ENCODE measurements at places on chromosomes 3 and 15.
A peak's percentile ranks its signal among the peaks of the same experiment; 100 is the strongest.

- DNase-seq: no peak
Measured at GRCh38 chr3:87272718-87273341, 3.6 kb downstream of the POU1F1 start.

GRCh38 chr3:153042088-153042487, 119.9 kb upstream of the RAP2B start:
- DNase-seq: no peak

DNA sequence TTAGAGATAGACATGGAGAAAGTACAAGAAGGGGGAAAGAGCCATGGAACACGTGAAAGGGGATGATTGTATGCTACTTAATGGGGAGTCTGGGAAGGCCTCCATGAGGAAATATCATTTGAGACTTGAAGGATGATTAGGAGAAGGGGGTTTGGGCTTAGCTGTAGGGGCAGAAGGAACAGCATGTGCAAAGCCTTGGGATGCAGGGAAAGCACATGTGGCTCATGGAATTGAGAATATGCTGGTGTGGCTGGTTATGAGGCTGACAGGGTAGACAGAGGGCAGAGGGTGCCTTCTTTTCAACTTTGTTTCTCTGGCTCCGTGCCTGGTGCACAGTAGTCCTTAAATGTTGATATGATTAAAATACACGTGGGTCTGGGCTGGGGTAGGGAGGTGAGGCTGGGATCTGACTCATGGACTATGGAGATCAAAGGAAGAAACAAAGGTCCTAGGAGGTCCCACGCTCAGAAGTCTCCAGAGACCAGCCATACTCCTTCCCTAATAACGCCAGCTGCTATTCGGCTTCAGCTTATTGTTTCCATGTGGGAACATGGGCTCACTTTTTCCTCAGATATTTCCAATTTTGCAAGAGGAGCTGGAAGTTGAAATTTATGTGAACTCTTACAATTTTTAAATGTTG, 1.1 kb downstream of the GTF2E1 start:
- no peak for DNase-seq

GRCh38 chr3:49422379-49423248, at the start of gene AMT:
Gene AMT, minus strand, starts transcription at chr3:49422473. Its CDS starts 23 bp downstream, at chr3:49422450.
- DNase-seq: no peak

GRCh38 chr3:151346292-151346691, 16.9 kb upstream of the P2RY13 start:
- DNase-seq: no peak

- DNase-seq: no peak
Measured at GRCh38 chr3:7439101-7439680, 578.3 kb downstream of the GRM7 start.

- DNase-seq: no peak
Measured at GRCh38 chr15:29740692-29741311, 81.5 kb downstream of the TJP1 start.

DNA sequence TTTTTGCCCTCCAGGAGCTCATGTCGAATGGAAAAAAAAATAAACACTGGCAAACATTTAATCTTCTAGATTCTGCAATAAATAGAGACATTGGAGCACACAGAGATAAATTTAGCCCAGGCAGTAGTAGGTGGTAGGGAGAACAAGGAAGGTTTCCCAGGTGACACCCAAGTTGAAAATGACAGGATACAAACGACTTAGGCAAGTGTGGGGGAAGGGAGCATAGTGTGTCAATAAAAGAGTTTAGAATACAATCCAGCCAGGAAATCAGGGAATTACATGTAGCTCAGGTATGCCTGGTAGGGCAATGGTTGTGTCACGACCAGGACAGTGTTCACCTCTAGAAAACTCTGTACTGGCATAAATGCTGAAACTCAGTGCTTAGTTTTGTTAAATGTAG, 364.6 kb upstream of the AGTR1 start:
- DNase-seq: no peak

GRCh38 chr3:14278265-14278798, 99.7 kb downstream of the LSM3 start:
- DNase-seq: no peak

- DNase-seq: no peak
Measured at GRCh38 chr3:120459196-120459595, 8.4 kb upstream of the FSTL1 start.

- no peak for DNase-seq
Measured at GRCh38 chr15:69712991-69713390, 260.4 kb downstream of the RPLP1 start.

GRCh38 chr3:41073190-41073589, 126.1 kb upstream of the CTNNB1 start:
- DNase-seq: no peak

GRCh38 chr3:108208831-108209230, 13.4 kb downstream of the IFT57 start:
- DNase-seq: no peak

DNA sequence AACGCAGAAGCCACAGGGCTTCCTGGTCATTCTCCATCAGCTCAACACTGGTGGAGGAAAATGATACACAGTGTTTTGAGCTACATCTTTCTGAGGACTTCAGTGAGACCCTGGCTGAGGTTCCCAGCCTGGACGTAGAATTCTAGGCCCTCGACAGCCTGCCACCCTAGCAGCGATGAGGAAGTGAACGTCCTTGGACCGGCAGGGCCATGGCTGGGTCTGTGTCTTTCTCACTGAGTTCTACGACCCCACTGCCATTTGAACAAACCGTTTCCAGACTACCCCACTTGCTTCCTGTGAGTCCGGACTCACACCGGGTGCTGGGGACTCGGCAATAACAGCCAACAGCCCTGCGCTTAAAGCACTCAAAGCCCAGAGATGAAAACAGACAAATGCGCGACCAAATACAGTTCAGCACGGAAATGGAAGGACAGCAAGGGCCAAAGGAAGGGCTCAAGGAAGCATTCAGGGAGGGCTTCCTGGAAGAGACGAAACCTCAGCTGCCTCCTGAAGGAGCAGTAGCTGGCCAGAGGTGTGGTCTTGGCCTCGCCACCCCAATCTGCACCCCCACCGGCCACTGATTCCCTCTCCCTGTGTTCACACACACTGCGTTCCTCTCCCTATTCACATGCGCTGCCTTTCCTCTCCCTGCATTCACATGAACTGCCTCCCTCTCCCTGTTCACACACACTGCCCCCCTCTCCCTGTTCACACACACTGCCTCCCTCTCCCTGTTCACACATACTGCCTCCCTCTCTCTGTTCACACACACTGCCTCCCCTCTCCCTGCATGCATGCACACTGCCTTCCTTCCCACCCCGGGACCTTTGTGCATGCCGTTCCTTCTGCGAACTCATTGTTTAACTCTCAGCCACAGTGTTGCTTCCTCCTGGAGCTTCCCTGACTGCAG, 136.3 kb upstream of the PRR20G start:
- DNase-seq: no peak

GRCh38 chr3:42572278-42572677, 9.5 kb downstream of the SEC22C start:
- no peak for DNase-seq

GRCh38 chr3:62672270-62672987, 202.8 kb downstream of the CADPS start:
- no peak for DNase-seq

DNA sequence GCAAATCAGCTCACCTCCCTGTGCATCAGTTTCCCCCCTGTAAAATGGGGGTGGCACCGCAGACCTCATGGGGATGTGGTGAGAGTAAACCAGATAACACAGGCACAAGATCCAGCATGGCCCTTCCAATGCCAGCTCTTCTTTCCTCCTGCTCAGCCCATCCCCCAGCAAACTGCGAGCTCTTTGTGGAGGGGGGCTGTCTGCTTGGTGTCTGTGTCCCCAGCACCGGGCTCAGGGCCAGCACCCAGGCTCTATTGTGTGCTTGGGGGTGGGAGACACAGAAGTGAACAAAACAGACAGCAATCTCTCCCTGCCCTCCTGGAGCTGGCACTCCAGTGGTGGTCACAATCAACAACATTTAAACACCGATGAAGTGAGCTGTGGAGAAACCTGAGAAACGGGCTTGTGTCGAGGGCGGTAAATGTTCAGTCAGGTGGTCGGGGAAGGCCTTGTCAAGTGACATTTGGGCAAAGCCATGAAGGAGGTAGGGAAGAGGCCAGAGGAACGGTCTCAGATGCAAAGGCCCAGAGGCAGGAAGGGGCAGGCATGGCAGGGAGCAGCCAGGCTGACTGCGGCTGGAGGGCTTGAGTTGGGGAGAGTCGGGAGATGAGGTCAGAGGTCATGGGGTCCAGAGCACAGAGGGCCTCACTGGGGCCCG, 28.4 kb downstream of the GRIP2 start:
- DNase-seq: no peak

GRCh38 chr3:122515020-122515468, 305 bp upstream of the KPNA1 start:
- no peak for DNase-seq

GRCh38 chr3:101722394-101723173, 1.8 kb upstream of the CEP97 start:
- no peak for DNase-seq

DNA sequence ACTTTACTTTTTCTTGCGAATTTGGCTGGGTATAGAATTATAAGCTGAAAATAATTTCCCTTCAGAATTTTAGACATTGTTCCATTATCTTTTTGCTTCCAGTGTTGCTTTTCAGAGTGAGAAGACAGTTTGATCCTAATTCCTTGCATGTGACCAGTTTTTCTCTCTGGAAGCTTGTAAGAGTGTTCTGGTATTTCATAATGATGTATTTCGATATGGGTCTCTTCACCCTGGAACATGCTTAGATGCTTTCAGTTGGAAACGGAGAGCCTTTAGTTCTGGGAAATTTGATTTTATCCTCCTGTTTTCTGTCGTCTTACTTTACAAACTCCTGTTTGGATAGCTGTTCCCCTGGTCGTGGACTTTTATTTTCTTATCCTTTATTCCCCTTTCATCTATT, 13.9 kb downstream of the ALPK3 start:
- DNase-seq: no peak

DNA sequence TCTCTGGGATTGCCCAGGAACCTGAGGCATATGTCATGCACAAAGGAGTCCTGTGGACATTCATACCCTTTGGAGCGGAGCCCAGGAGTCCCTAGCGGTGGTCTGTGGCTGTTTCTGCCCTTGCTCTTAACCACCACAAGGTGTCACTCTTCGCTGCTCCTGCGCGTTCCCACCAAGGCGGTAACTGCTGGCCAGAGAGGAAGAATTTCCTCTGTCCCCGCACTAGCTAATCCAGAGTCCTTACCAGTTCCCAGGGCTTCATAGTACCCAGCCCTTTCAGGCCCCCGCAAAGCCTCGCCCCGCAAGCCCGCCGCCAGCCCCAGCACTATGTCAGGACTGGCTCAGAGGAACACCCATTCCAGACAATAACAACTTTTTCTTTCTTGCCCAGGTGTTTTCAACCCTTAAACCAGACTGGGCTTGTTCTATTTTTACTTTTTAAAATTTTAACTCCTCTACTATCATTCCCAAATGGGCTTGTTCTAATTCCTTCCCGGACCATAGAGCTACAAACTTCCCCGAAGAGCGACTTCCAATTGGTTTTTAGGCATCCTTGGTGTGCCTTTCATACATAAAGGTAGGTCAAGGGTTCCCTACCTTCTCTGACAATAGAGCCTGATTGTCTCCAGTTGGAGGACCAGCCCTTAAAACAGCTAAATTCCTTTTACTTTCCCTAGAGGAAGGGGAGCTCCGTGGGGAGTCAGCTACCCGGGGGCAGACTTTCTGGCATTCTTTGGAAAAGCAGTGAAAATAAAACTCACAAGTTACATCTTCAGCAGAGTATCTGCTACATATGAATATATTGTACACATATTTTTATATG, 31.8 kb upstream of the ZNF774 start:
- peak; percentile 46 for DNase-seq

- no peak for DNase-seq
Measured at GRCh38 chr3:99863588-99863987, 45.9 kb downstream of the CMSS1 start.

DNA sequence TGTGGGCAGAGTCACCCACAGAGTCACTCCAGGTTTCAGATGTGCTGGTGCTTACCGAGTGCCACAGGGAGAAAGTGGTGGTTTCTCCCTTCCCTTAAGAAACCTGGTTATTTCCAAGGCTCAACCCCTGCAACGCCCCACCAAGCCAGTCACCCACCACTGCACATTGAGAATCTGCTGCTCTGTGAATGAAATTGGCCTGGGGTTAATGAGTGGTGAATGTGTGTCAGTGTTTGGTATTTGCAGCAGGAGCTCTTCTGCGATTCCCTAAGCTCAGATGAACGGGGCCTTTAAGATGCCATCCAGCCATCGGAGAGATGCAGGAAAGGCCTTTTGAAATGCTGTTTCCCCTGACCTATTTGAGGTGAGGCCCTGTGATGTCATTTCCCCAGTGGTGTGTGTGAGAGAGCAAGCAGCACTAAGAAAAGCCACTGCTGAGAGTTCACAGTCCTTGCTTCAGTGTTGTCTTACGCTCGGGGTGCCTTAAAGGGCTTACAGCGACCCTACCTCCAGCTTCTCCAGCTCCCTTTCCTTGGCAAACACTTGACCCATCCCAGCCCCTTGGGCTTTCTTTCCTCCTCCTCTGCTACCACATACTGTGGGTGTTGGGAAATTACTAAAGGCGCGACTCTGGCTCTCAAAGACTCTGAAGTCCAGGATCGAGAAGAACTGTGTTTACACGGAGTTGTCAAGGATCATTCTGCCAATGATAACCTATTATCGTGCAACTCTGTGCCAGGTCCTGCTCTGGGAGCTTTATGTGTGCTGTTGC, 68.9 kb downstream of the SMAD3 start:
- DNase-seq: peak; percentile 26

DNA sequence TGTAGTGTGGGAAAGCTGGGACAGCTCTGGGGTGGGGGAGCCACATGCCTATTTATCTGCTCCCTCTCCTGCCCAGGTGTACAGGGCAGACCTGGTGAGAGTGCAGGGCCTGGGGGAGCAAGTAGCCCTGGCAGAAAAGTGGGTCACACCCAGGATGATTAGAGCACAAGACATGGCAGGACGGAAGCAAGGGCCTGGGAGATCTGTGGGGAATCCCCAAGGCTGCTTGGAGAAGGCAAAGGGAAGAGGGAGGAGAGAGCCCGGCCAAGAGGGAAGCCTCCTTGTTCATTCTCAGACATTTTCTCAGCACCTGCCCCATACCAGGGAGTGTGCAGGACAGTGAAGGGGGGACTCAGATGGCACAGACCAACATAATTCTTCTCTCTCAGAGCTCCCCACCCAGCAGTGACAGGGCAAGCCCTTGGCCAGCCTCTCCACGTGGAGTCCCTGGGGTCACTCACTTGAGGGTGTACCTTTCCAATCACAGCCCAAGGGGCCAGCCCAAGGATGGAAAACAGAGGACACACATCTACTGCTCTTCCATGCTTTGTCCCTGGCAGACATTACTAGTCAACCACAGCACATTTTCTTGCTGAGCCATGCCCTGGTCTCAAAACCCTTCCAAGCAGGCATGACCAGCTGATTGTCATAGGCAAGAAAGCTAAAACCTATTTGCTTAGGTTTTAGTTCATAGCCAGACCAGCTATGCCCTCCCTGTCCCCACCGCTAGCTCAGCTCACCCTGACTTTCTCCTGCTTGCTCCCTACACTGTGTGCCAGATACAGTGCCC, 4.9 kb upstream of the DUSP7 start:
- DNase-seq: no peak

- no peak for DNase-seq
Measured at GRCh38 chr3:107206141-107206540, 171.1 kb upstream of the CCDC54 start.

DNA sequence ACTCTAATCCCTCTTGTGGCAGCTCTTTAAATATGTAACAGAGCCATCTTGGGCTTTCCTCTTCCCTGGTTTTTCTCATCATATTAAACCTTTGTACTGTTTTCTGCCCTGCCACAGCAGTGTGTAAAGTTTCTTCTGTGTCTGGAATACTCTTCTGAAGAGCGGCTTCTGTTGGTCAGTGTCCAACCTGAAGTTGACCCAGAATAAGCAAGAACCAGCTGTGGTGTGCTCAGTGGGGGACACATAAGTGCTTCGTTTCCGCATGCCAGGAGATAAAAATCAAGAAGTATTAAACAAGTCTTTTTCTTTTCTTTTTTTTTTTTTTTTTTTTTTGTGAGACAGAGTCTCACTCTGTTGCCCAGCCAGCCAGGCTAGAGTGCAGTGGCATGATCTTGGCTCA, 173.2 kb upstream of the CHRM5 start:
- no peak for DNase-seq
